GM13977 (cell line): ENCODE measurements at places on chromosomes 7 and 10.
A peak's percentile ranks its signal among the peaks of the same experiment; 100 is the strongest.

GRCh38 chr10:57973451-57973850, 294.2 kb downstream of the IPMK start:
- no peak for DNase-seq

DNA sequence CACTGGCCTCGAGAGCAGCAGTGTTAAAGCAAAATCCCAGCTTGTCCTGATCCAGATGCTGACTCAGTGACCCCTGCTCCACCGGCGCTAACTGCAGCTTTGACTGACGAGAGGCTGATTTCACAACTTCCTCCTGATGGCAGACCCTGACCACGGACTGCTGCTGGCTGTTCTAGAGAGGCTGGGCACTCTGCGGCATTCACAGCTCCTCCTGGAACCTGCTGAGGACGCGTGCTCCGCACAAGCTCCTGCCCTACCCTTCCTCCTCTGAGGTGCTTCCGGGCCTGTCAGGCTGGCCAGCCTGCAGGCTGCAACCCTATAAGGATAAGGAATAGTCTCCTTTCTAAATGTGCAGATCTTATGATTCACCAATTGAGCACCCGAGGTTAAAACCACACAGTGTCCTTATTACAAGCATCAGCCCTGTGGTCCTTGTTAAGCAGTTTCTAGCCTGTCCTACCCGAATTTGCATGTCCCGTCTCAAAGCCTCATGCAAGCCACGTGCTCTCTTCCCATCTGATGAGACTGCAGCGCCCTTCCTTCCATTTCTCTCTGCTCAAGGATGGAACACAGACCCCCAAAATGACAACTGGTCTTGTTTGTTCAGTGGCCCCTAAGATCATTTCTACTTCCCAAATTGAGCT, 35.5 kb upstream of the NCAPG2 start:
- no peak for DNase-seq

DNA sequence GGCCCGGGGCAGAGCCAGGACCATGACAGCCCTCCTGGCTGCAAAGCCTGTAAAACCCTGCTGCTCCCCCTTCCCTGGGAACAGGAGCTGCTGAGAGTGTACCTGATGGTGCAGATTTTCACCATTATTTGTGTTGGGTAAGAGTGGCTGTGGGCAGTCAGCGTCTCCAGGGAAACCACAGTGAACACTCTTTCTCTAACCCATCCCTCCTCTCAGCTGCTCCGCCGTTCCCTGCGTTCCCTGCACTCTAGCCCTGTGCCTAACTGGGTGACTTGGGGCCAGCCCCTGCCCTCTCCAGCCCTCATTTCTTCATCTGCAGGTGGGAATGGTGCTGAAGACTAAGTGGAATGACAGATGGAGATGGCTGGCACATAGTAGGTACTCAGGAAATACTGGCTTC, 75.9 kb upstream of the PCBD1 start:
- DNase-seq: no peak

DNA sequence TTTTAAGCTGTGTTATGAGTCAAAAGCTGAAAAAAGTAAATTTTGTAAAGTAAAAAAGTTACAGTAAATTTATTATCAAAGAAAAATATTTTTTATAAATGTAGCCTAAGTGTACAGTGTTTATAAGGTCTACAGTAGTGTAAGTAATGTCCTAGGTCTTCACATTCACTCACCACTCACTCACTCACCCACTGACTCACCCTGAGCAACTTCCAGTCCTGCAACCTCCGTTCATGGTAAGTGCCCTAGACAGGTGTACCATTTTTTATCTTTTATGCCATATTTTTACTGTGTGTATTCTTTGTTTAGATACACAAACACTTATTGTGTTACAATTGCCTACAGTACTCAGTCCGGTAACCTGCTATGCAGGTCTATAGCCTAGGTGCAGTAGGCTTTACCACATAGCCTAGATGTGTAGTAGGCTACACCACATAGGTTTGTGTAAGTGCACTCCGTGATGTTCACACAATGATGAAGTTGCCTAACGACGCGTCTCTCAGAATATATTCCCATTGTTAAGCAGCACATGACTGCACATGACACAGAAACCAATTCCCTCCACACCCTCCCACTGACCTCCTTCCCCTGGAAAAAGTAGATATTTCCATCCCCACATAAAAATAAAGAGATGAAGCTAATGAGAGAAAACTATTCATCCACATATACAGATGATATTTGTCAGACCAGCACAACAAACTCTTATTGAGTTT, 44.8 kb upstream of the FGL2 start:
- no peak for DNase-seq

DNA sequence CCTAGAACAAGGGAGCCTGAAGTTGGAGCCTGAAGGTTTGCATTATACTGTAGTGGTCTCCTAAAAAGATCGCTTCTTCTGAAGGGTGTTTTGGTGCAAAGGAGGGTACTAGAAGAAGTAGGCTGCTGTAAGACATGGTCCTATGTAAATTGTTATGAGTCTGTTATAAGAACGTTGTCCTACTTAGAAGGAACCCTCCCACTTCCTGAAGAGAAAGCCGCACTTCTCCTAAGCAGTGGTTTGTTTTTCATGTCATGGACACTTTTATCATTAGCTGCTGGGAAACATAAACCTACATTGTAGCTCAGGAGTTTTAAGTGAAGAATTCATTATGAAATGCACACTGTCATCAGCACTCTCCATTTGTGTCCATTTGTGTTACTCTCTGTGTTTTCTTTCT, 129.1 kb upstream of the ITGB1 start:
- DNase-seq: no peak

DNA sequence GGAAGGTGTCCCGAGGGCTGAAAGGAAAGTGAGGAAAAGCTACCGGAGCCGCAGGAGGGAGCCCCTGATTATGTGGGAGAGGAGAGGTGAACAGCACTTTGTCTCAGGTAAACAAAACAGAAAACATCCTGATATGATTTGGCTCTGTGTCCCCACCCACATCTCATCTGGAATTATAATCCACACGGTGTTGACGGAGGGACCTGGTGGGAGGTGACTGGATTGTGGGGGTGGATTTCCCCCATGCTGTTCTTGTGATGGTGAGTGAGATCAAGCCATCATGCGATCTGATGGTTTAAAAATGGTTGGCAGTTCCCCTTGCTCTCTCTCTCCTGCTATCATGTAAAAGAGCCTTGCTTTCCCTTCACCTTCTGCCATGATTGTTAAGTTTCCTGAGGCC, 3.0 kb downstream of the POLD2 start:
- no peak for DNase-seq

GRCh38 chr10:17238445-17239291, 10.6 kb downstream of the VIM start:
- no peak for DNase-seq

DNA sequence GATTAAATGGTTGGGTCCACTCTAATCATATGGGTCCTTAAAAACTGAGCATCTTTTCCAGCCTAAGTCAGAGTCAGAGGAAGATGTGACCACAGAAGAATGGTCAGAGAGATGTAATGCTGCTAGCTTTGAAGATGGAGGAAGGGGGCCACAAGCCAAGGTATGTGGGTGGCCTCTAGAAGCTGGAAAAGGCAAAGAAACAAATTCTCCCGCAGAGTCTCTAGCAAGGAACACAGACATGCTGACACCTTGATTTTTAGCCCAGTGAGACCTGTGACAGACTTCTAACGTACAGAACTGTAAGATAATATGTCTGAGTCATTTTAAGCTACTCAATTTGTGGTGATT, 1.5 kb upstream of the EXOC6 start:
- no peak for DNase-seq

DNA sequence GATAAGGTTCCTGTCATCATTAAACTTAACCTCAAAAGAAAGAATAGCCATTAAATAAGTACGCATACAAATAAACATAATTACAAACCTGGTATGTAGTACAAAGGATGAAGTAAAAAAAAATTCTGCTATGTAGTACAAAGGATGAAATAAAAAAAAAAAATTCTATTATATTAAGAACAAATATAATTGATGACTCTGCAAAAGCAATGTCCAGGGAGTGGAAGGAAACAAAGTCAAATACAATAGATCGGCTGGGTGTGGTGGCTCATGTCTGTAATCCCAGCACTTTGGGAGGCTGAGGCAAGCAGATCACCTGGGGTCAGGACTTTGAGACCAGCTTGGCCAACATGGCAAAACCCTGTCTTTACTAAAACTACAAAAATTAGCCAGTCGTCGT, 56.9 kb downstream of the ABI1 start:
- DNase-seq: no peak

DNA sequence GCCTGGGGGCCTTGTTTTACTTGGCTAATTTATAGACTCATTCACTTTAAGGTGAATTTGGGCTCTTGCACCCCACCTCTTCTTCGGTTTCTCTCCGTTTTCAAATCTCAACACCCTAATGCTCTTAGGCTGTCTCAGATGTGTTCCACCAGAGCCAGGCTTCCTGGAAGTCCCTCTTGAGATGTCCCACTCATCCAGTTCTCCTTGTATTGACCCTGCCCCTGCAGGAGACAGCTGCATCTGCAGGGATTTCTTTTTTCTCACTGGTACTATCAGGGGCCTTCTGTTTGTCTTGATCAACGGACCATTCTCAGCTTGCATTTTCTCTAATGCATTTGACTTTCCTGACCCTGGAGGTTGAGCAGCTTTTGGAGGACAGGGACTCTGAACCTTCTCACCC, 279.5 kb downstream of the GALNT17 start:
- no peak for DNase-seq

DNA sequence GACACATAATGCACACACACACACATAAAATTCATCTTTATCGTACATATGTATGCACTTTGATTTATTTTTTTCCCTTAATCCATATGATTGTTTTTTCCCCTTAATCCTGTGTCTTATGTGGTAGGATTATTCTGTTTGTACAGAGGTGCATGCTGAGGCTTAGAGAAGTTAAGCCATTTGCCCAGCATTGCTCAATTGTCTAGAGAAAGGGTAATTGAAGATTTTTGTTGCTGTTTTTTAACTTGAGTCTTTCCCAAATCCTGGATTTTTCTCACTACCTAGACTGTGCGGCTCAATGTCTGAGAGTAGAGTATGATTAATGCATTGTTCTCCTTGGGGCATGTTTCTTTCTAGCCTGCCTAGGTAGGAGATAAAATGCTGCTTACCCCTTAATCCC, 35.0 kb downstream of the WBP1L start:
- DNase-seq: no peak

DNA sequence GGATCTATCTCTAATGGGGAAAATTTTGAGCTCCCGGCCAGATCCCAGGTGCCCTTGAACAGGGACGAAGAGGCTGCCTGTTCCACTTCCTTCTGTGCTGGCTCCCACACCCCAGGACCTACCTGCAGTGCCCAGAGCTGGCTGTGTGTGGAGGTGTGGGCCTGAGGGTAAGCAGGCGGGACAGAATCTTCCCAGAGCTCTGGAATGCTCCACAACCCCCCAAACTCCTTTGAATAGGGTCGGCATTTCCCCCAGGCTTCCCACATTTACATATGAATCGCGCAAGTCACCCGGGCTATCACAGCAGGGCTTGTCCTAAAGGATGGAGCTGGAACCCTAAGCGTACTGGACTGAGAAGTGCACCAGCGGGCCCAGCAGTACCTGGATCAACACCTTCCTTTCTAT, 95.9 kb downstream of the DNMBP start:
- no peak for DNase-seq

- DNase-seq: peak; percentile 29
These were observed 38.0 kb upstream of the CACNA2D1 start for GRCh38 chr7:82481499-82482097.

DNA sequence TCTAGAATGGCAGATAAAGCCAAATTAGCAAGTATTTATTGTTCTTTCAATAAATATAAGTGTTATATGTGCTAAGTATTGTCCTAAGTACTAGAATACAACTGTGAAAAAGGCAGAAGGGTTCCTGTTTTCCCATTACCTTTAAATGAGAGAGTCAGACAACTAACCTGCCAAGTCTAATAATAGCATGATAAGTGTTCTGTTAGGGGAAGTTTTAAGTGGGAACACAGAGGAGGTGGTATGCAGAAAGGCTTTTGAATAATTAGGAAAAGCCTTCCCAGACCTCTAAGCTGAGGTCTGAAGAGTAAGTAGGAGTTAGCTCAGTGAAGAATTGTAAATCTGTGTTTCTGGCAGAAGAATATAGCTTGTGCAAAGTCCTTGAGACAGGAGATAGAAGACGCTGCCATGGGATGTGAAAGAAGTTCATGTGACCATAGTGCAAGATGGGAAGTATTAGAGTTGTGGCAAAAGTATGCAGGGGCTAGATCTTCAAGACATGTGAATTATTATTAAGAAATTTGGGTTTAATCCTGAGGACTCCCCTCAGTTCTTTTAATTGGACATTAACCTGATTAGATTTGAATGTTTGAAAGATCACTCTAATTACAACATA, 12.5 kb downstream of the SHOC2 start:
- no peak for DNase-seq

DNA sequence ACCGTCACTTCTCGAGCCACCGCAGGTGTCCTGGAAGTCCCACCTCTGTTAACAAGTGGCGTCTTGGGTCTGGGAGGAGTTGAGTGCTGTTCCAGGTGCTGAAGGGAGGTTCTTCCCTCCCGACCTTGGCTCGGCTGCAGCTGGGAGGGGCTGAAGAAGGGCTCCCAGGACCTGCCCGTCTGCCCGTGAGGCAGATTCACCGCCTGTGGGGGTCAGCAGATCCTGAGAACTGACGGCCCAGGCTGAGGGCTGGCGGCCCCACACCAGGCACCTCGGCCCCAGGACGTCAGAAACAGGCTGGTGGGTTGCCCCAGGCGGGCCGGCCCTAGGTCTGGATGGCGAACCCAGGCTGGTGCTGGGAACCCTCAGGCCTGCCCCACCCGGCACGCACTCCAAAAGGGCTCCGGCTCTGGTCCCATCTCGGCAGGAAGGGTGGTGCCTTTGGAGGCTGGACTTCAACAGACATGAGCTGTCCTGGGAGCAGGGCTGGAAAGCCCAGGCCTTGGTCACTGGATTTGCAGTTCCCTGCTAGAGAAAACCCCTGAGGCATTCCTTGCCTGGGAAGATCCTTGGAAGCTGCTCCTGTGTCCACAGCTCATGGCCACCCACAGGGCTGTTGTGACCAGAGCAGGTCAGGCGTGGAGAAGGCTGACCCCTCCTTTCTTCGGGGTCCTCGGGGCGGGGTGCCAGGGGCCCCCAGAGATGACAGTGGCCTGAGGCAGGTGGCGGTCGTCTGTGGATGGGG, 42.6 kb upstream of the CFAP46 start:
- DNase-seq: no peak

- no peak for DNase-seq
These were observed 6.1 kb upstream of the HOXA2 start for GRCh38 chr7:27108390-27109127.

DNA sequence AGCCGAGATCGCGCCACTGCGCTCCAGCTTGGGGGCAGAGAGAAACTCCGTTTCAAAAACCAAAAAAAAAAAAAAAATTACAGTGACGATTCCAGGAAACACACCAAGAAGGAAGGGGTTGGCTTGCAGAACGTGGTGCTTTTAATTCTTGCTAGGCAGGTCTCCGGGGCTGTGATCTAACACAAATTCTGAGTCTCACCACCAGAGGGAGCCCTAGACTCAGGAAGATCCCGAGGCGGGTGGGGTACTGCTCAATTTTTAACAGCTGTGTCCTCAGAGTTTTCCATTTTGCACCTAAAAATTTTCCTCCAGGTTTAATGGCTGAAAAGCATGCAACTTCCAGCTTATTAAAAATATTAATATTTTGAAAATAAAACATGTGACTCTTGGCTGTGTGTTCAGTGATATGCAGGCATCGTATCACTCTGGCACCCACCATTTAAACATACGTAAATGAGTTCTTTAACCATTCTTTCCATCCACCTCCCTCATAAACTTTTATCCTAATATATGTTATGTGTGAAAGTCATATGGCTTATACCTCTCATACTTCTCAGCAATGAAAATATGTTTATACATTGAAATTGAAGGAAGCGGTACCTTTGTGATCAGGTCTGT, 26.5 kb upstream of the NUB1 start:
- DNase-seq: peak; percentile 84

- no peak for DNase-seq
These were observed 82.4 kb upstream of the RNF32 start for GRCh38 chr7:156558198-156558597.

- no peak for DNase-seq
These were observed 51.8 kb downstream of the CUX1 start for GRCh38 chr7:101869026-101869900.
